Mesenteric fat pad (tissue), 1 donor: ENCODE measurements at places on chromosomes 2 and 18. TPM values are rescaled to one million over a fixed set of nuclear protein-coding genes. Genes with fewer than 3 reads are reported as not detected.

DNA sequence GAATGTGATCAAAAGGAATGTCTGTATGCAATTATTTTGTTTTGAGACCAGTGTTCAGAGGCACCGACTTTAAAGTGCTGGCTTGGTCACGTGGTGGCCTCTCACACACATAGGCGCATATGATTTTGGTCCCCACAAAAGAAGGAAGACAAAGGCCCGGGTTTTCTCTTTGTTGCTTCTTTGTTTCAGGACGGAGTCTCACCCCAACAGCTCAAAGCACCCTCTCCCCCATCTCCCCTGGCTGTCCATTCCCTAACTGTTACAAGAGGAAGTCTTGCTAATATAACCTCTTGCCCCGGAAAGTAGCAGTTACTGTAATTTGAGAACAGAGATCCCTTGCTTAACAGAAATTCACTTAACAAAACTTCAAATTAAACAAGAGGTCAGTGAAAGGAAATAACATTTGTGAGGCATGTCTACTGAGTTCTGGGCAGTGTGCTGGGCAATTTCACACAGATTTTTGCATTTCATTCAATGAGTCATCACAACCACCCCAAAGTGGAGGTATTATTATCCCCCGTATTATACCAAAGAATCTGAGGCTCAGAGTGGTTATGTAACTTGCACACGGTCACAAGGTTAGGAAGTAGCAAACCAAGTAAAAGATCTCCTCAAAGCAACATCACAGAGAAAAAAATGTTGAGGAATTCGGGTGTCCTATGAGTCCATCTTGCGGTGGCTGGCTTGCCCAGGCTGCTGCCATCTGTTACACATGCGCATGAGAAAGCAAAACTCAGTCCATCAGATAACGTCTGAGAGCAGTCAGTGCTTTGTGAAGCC, 75.8 kb downstream of the SDC1 start:
- DNase-seq: peak; percentile 11

DNA sequence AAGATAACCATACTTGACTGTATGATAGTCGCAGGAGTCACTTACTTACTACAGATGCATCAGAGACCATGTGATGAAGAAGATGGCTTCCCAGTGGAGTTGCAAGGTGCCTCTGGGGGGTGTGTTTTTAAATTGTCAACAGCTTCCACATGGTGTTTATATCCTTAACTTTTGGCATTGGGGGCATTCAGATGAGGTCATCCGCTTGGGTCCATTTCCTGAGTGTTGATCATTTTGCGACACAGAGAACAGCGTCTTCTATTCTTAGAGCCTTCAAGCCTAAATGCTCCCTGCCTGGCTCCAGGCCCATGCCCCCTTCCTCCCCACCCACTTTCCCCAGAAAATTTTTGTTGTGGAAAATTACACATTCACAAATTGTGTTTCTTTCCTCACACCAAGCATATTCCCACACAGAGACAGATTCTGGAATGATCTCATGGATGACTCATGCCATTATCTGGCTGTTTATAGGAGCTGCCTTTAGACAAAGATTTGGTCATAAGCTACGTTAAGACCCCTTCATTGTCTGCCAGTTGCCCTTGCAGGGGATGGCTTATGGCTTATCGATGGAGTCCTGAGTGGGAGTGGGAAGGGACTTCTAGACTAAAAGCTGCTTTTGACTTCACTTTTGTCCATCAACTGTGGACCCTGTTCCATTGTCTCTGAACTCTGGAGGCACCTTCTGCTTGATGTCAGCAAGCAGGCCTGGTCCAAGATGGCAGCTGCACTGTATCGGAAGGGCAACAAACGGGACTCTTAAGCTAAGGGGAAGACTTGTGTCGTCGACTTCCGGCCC, 91.8 kb downstream of the CABLES1 start:
- no peak for DNase-seq

DNA sequence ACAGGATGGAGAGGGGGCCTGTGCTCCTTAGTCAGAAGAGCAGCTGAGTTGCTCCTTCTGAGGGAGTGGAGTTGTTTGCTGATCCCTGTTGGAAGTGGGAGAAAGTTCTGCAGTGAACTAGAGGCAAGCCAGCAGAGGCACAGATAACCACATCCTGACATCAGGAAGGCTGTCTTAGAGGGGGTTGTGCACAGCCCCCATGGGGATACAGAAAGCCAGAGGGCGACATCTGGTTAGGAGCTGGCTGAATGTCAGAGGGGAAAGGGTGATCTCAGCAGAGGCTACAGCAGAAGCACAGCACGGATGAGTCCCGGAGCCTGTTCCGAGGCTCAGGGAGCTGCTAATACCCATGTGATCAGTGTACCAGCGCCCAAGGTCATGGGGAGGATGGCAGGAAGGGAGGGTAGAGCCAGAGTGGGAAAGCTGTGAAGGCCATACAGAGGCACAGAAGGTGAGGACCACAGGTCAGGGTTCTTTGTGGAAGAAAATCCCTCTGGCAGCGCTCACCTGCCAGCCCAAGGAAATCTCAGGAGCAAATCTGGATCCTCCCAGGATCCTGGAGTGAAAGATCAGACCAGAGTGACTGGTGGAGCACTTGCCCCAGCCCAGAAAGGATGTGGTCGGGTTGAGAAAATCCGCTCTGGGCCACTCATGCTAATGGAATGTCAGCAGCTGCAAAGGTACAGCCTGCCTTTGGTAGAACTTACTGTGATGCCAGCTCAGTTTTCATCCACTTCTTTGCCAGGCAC, 111.8 kb downstream of the STPG4 start:
- no peak for DNase-seq

DNA sequence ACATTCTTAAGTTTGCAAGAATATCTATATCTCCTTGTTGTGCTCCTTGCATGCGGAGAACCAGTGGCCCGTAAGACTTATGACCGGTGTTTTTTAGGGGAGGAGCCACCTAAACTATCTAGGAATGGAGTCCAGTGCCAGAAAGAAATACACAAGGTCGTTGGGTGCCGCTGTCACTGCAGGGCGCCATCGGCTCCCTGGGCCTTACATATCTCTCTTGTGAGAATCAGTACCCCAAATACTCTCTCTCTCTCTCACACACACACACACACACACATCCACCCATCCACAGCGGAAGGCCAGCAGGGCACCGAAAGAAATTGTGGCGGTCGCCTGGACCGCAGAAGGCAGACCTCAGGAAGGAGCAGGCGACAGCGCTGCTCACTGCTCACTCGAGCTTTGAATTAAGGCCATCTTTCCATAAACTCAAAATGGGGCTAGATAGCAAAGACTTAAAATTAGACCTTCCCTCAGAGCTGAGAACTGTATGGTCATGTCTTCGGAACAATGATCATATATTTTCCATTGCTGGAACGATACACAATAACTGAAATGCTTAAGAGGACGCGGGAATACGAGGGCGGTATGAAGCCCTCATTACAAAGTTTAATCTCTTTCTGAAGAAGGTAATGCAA, 10.4 kb downstream of the NR4A2 start:
- DNase-seq: no peak

GRCh38 chr2:198905881-198906612, 551.7 kb downstream of the SATB2 start:
- DNase-seq: no peak

GRCh38 chr18:3454365-3455089, 4.6 kb downstream of the TGIF1 start:
- DNase-seq: no peak

- DNase-seq: peak; percentile 35
Observed at GRCh38 chr2:98476192-98476868, 31.7 kb downstream of the INPP4A start.

DNA sequence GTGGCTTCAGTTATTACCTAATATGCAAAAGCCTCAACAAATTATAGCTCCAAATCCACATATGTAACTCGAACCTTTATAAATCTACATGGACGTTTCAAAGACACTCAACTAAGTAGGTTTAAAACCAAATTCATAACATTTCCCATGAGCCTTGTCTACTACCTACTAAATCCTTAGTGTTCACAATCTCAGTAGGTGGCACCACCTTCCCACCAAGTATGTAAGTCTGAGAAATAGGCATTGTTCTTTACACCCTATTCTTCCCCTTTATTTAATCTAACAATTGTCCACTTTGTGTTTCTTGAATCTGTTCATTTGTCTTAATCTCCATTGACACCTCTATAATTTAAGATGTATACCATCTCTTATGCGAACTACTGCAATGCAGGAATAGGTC, 4.6 kb downstream of the PIGN start:
- DNase-seq: no peak

- no peak for DNase-seq
Observed at GRCh38 chr2:160583146-160583535, 89.5 kb upstream of the RBMS1 start.

- no peak for DNase-seq
Observed at GRCh38 chr2:56224316-56224715, 40.5 kb downstream of the CCDC85A start.

- no peak for DNase-seq
Observed at GRCh38 chr2:176330612-176331011, 61.4 kb downstream of the MTX2 start.

DNA sequence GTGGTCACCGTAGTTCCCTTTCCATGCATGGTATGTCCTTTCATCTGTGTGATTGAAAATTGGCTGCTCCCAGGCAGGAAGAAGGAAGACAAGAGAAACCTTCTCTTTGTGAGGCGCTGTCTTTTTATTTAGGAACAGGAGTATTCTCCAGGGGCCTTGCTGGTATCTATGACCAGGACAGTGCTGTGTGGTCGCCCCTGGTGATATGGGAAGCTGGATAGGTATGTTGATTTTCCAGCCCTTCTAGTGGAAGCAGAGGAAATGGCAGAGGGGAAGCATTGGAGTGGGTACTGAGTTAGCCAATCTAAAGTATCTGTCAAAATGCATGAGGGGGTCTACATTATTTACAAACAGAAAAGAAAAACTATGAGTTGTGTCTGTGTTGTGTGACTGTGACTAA, 226.6 kb downstream of the MTX2 start:
- no peak for DNase-seq

- DNase-seq: no peak
Observed at GRCh38 chr2:79887747-79888374, 375.0 kb downstream of the CTNNA2 start.

GRCh38 chr18:58576638-58577251, 52.1 kb downstream of the ALPK2 start:
- no peak for DNase-seq

DNA sequence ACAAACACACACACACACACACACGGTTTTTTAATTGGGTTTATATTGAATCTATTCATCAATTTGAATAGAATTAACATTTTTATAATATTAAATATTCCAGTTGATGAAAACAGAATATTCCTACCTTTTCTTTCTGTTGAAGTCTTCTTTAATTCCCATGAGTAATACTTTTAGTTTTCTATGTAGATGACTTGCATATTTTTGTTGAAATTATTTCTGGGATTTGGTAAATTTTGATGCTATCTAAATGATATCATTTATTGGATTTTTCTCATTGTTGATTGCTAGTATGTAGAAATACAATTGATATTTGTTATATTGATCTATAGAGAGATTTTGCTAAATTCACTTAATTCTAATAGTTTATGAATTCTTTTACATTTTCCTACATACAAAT, 12.8 kb upstream of the TCF7L1 start:
- DNase-seq: no peak

- no peak for DNase-seq
Observed at GRCh38 chr18:67261931-67262552, 254.5 kb downstream of the DSEL start.

DNA sequence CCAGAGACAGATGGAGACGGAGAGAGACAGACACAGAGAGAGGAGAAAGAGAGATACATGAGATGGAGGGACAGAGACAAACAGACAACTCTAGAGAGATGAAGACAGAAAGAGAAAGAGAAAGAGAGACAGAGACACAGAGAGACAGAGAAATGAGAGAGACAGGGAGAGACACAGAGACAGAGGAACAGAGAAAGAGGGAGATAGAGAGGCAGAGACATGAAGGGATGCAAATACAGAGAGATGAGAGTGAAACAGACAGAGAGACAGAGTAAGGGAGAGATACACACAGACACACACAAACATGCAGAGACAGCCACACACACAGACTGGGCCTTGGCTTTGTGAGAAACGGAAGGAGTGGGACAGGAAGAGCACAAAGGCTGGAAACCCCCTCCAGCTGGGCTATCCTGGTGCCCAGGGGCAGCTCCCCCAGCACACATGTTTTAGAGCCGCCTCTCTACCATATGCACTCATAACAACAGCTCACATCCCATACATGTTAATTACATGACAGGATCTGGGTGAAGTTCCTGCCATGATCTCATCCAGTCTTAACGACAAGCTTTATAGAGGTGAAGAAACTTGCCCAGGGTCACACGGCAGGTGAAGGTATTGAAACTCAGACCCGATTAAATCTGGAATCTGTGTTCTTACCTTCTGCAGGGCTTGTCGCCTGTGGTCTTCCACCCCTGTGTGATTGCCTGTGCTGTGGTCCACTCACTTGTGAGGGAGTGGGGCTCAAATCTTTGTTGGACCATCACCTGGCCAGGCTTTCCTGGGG, 32.4 kb downstream of the IL18R1 start:
- DNase-seq: no peak

DNA sequence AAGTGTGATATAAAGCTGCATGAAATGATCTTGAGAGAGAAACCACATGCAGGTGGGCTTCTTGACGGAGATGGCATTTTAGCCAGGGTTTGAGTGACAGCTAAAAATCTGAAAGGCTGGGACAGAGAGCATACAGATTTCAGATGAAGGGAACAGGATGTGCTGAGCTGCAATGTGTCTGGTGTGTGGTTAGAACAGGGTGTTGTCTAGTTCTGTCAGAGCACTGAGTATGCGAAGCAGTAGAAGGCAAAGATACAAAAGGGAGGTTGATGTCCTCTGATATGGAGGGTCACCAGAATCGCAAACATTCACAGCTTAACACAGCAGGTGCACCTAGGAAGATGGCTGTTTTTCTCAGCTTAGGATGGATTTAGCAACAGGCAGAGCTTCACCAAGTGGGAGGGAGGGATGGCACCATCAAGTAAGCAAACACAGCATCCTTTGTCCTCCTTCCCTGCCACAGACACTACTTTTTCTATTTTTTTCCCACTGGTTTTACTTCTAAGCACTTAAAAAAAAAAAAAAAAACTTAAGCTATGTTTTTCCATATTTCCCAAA, 182.5 kb downstream of the TMX3 start:
- no peak for DNase-seq

GRCh38 chr2:10471046-10471571, 23.0 kb upstream of the ODC1 start:
- DNase-seq: peak; percentile 67

GRCh38 chr2:21443494-21444105, 319.8 kb downstream of the TDRD15 start:
- DNase-seq: no peak

ZC3H6 gene
- 8.8 TPM for total RNA-seq

EPAS1 gene
- 717 TPM for total RNA-seq

TRAPPC12 gene
- 78.9 TPM for total RNA-seq

PLCD4 gene
- 1.0 TPM for total RNA-seq

KLHL30 gene
- total RNA-seq: 4.4 TPM

SCYGR4 gene
- total RNA-seq: not detected

ATG16L1 gene
- 20.5 TPM for total RNA-seq

ZNF516 gene
- total RNA-seq: 20.3 TPM

STARD6 gene
- total RNA-seq: not detected

SDC1 gene
- total RNA-seq: 2.3 TPM

MERTK gene
- total RNA-seq: 47.0 TPM
